ENCODE measurements at places on chromosomes 11 and 22. TPM values are rescaled to one million over a fixed set of nuclear protein-coding genes. Genes with fewer than 3 reads are reported as not detected.

GAL gene
- not detected for total RNA-seq

SMC1B gene
- not detected for total RNA-seq

SHANK2 gene
- total RNA-seq = 0.16 TPM

- DNase-seq = no peak
These were observed 113.8 kb downstream of the NECTIN1 start for GRCh38 chr11:119615003-119615881.

DNA sequence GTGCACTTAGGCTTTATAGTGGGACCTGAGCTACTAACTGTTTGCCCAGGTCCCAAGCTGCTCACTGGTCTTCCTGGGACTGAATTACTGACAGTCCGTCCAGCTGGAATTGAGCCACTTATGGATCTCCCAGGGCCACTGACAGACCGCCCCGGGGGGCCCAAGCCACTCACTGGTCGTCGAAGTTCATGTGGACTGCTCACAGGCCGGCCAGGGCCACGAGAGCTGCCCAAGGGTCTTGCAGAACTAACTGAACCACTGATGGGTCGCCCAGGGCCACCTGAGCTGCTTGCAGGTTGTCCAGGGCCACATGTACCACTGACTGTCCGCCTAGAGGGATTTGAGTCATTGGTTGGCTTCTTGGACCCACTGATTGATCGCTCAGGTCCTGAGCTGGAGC is 15.1 kb downstream of the MISFA start:
- DNase-seq = no peak

GRCh38 chr22:27836181-27836580 is 34.6 kb upstream of the MN1 start:
- DNase-seq = no peak

- DNase-seq = peak; percentile 83
These were observed 615 bp downstream of the POLD4 start for GRCh38 chr11:67352546-67353316.

Data from aorta (tissue), 5 donors.